ENCODE measurements at places on chromosomes 12 and 14.

DNA sequence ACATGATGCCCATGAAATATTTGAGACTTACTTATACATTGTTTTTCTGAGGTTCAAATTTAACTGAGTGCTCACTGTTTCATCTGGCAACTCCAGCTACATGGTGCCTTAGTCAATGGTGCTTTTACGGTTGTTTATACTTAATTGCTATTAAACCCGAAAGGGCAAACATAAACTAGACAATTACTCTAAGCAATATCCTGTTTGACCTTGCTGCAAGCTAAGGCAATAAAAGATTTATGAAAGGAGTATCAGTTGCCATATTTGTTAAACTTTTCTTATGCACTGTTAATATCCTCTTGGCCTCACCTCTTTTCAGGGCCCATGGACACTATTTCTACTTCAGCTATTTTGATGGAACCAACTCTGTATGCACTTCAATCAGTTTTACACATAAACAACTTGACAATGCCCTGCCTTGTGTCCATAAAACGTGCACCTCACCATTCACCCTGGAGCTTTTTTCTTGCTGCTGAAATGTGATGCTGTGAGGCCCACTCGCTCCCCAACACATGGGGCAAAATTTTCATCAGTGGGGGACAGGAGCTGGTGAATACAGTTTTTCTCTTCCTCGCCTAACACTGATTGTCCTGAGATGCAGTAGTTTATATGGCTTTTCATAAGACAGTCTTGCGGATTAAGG, 64.1 kb upstream of the HIF1A start:
- DNase-seq, result no peak

DNA sequence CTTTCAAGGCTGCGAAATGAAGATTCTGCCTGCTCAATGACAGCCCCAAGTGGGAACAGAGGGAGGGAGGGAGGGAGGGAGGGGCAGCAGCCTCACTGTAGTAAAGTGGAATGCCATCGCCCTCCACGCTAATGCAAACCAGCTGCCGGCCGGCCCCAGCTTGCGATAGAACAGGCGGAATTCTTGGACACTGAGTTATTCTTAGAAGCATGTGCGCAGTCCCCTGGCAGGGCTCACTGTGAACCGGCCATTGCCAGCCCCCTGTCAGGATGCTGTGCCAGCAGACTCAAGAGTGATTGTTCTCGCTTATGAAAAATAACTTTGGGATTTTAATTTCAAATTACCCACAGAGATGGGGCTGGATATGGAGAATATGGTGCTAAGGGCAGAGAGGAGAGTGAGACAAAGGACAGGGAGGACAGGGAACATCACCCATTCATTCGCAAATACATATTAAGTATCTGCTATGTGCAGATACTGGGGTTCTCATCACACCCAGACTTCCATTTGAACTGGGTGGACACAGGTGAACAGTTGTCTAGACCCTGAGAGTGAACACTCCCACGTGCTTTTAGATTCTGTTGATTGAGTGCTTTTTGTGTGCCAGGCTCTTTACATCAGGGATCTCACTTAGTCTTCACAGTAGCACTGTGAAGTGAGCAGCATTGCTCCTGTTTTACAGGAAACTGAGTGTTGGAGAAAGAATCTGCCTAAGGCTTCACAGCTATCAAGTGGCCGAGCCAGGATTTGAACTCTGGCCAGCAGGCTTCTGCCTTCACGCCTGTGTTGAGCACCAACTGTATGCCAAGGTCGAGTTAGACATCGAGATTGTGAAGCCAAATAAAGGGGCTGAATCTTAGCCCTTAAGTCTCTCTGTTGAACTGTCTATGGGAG, 192.9 kb downstream of the C12orf75 start:
- no peak for DNase-seq

GRCh38 chr12:103956509-103957027, 9.1 kb upstream of the TDG start:
- no peak for DNase-seq

- DNase-seq, result peak; percentile 46
Measured at GRCh38 chr12:31589904-31590641, 863 bp downstream of the DENND5B start.

GRCh38 chr12:97716356-97716755, 253.8 kb downstream of the RMST start:
- DNase-seq, result no peak

DNA sequence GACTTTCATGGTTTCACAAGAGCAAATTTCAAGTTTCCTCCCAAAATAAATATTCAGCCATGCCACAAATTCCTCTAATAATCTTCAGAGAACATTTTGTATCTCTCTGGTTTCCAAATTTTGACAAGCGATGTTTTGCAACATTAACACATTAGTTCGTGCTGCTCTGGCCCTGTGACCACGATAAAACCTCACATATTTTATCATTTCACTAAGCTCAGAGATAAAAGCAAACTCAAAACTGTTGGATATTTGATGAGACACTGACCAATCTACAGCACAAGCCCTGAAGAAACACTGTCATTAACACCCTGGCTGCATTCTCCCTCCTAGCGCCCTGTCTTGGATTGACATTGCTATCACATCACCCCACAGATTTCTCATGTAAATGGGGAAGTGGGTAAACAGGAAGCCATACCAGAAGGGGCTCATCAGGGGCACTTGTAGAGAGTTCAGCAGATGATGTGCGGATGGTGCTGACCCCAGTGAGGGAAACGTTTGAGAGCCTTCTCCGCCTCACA, 264.3 kb downstream of the PRKD1 start:
- DNase-seq, result no peak

DNA sequence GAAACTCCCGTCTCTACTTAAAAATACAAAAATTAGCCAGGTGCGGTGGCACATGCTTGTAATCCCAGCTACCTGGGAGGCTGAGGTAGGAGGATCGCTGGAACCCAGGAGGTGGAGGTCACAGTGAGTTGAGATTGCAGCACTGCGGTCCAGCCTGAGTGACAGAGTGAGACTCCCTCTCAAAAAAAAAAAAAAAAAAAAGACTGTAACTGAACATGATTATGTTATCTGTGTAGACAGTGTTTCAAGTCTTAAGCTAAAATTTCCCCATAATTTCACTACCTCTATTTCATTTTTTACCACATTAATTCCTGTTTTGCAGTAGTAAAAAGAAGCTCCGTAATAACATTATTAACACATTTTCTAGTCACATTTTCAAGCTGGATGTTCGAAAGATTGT, 5.4 kb downstream of the PLBD1 start:
- no peak for DNase-seq

GRCh38 chr12:108635997-108636808, 2.5 kb upstream of the SELPLG start:
- DNase-seq, result no peak
